ENCODE measurements at places on chromosomes 5 and 9.

DNA sequence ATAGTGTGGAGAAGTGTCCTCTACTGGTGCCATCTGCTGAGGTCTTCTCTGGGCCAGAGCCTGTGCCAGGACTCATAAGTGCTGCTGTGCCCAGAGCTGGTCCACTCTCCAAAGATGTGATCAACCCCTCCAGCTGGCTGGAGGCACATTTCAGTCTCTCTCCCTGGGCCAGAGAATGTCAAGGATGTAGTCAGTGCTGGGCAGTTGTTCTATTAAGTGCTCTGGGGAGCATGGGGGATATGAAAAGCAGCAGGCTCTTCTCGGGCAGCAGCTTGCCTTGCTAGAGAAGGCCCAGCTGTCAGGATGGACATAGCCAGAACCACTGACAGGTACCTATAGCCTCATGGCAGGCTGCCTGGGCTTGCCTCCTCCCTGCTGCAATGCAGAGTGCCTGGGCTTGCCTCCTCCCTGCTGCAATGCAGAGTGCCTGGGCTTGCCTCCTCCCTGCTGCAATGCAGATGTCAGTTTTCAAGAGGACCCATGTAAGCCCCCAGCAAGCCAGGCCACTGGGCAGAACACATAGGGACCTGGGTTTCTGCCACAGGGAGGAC, 157.2 kb upstream of the PANK3 start:
- DNase-seq = no peak

DNA sequence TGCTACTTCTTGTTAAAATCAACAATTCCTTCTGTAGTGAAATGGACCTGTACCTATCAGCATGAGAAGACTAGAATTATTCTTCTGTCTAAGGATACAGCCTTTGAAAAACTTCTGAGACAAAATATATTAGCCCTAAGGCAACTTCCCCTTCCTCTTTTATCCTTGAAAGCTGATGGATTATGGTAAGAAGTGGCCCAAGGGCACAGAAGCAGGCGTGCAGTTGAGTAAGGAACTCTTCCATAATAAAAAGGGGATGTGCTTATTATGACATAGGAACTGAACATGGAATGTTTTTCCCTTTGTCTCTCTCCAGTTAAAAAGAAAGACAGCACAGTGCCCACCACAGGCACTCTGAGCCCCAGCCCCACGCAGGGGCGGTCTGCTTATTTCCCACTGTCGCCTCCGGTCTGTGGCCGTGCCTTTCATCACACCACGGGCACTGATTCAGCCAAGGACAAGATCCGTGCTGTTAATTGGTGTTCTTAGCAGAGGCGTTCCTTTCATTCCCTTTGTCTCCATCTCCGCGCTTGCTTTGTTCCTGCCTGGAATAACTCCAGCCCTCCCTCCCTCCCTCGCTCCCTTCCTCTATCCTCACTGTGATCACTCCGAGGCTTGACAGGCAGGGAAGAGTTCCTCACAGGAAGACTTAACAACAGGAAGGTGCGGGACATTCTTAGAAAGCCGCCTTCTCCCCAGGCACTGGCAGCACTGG, 135.9 kb upstream of the OTULINL start:
- DNase-seq = peak; percentile 88

GRCh38 chr9:89435071-89435823, 62.7 kb downstream of the SEMA4D start:
- no peak for DNase-seq

GRCh38 chr9:81427870-81428269, 261.5 kb downstream of the TLE1 start:
- DNase-seq = no peak

DNA sequence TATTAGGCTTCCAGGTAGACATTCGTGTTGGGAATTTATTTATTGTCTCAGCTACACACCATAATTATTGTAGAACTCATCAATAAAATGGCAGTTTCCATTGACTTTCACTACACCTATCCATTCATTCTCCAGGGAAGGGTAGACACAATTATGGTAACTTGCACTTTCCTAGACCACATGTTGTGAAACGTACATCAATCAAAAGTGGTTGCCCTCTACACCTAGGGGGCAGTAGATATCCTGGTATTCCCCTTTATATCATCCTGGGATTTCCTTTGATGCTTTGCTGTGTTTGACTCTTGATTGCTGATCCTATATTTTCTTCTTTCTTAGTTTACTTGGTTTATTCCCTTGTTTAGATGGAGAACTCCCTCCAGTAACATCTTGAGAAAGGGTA, 47.9 kb downstream of the ADGRV1 start:
- DNase-seq = no peak

- no peak for DNase-seq
These were observed 56.1 kb upstream of the TUT7 start for GRCh38 chr9:86410281-86410680.

GRCh38 chr5:139177809-139178588, 20.2 kb downstream of the SIL1 start:
- DNase-seq = no peak

DNA sequence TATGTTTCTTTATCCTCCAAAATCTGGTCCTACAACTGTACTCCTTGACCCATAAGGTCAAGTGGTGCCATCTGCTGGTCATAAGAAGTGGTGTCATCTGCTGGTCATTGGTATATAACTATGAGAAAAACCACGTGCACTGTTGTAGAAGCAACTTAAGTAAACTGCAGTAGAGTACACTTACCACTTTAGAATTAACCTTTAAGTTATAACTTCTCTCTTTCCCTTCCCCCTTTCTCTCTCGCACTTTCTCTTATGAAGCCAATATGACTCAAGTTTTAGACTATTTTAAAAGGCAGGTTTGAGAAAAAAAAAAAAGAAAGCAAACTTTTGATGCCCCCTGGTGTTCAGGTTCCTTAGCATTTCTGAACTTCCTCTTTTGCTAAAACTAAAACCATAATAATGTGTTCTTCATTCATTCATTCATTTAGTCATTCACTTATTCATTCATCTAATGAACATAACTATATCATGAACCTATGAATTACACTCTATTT, 12.8 kb upstream of the MTAP start:
- DNase-seq = peak; percentile 91

DNA sequence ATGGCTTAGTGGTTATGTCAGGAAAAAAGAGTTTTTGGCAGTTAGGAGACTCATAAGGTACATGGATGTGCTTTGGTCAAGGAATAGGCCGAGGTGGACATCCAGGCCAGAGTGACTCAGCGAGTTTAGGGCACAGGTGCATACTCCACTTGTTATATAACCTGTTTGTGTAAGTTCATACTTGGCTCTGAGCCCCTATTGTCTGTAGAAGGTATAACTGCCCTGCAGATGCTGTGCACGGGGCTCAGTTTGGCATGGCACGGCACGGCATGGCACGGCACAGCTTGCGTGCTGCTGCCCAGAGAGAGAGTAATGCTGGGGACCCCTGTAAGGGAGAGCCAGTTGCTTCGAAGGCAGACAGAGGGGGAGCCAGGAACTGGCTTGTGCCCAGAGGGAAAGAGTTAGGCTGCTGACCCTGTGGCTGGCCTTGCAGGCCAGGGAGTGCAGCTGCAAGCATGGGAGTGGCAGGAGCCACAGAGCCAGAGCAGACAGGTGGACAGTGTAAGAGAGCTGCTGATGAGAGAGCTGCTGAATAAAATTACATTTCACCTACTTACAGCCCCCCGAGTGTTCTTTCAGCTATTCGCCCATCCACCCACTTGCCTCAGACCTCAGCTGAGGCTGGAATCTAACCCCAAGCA, 32.2 kb downstream of the GCNT4 start:
- DNase-seq = no peak

DNA sequence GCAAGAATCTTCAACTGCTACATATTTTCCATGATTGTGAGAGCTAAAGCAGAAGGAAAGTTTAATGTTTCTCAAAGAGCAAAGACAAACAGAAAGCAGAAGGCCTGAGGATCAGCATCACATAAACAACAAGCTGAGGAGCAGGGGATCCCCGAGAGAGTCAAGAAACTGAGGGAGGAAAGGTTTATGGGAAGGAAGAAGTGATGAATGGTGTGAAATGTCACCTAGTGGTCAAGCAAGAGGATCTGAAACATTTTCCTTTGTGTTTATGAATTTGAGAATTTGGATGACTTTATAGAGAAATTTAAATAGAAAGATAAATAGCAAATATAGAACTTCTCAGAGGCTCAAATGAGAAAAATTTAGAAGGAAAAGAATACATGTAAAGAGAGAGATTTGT, 481.9 kb downstream of the CHSY3 start:
- DNase-seq = no peak

- no peak for DNase-seq
These were observed 146.4 kb upstream of the ZNF366 start for GRCh38 chr5:72653586-72653985.

GRCh38 chr5:15487228-15487627, 12.8 kb upstream of the FBXL7 start:
- no peak for DNase-seq

- DNase-seq = no peak
These were observed 140.2 kb downstream of the DENND1A start for GRCh38 chr9:123789554-123790292.

DNA sequence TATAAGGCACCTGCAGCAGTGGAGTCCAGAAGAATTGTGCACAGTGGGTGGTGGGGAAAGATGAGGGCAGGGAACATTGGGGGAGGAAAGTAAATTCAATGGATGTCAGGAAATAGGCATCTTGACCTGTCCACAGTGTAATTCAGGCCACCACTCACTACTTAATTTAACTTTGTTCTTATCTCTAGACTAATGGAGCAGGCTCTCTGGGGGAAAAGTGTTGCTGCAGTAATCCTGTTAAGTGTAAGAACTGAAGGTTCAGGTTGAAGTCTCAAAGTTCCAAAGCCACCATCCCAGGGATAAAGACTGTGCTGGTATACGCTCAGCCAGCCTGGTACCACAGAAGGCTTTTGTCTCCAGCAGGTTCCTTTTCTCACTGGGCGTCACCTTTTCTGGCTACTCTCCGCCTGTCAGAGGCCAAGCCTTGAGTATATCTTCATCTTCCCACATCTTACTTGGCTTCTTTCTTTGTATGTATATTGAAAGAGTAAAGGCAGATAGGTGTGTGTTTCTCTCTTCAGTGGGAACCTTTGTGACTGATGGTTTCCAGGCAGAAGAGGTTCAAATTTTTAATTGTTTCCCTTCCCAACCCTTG, 150.9 kb upstream of the DMRT1 start:
- DNase-seq = no peak

DNA sequence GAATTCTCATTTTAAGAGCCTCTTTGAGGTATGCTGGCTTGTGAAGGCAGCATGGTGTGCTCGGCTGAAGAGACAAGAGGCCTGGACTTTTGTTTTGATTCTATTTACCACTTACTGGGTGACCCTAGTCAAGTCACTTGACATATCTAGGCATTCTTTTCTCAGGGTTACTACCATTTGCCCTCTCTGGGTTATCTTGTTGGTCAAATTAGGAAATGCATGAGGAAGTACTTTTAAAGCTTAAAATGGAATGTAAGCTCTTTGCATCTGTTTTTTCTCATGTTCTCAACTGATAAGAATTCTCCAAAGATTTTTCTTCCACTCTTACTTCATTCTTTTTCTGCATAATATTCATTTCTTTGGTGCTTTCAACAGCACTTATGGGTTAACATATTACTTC, 173.1 kb downstream of the PLK2 start:
- no peak for DNase-seq

Data from muscle of back (tissue), 13 donors.